IPS DF 6.9 (cell line): ENCODE measurements at places on chromosomes 16 and 17.

DNA sequence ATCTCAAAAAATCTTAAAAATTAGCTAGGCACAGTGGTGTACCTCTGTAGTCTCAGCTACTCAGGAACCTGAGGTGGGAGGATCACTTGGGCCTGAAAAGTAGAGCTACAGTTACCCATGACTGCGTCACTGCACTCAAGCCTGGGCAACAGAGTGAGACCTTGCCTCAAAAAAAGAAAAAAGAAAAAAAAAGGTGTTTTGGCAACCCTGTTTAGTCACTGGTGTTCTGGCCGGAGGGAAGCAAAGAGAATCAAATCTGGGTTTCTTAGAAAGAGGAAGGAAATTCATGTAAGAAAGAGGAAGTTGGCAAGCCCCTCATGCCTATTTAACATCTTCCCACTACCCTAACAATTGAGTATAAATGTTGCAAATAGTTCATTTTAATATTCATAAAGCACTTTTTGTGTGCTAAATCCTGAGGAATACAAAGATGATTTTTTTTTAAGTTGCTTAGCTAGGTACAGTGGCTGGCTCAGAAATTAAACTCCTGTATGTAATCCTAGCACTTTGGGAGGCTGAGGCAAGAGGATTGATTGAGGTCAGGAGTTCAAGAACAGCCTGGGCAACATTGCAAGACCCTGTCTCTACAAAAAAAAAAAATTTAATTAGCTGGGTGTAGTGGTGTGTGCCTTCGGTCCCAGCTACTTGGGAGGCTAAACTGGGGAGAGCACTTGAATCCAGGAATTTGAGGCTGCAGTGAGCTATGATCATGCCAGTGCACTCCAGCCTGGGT lies 6.5 kb upstream of the USP32 start:
- DNase-seq, result no peak
- H3K4me3 ChIP-seq, result no peak overlapping the region
- H3K27me3 ChIP-seq, result no peaks in the 10 kb centered on the region
- H3K4me1 ChIP-seq, result no peaks in the 10 kb centered on the region

GRCh38 chr16:27242868-27243590 lies 25.5 kb downstream of the NSMCE1 start:
- no peaks in the 10 kb centered on the region for H3K36me3 ChIP-seq
- DNase-seq, result no peak
- H3K27me3 ChIP-seq, result no peaks in the 10 kb centered on the region
- no peak overlapping the region for H3K4me3 ChIP-seq

- no peak for DNase-seq
- H3K4me3 ChIP-seq, result no peak overlapping the region
- no peaks in the 10 kb centered on the region for H3K4me1 ChIP-seq
- no peak overlapping the region for H3K27ac ChIP-seq
- H3K27me3 ChIP-seq, result no peaks in the 10 kb centered on the region
Measured at GRCh38 chr16:55379876-55380390, 55.9 kb downstream of the IRX6 start.

DNA sequence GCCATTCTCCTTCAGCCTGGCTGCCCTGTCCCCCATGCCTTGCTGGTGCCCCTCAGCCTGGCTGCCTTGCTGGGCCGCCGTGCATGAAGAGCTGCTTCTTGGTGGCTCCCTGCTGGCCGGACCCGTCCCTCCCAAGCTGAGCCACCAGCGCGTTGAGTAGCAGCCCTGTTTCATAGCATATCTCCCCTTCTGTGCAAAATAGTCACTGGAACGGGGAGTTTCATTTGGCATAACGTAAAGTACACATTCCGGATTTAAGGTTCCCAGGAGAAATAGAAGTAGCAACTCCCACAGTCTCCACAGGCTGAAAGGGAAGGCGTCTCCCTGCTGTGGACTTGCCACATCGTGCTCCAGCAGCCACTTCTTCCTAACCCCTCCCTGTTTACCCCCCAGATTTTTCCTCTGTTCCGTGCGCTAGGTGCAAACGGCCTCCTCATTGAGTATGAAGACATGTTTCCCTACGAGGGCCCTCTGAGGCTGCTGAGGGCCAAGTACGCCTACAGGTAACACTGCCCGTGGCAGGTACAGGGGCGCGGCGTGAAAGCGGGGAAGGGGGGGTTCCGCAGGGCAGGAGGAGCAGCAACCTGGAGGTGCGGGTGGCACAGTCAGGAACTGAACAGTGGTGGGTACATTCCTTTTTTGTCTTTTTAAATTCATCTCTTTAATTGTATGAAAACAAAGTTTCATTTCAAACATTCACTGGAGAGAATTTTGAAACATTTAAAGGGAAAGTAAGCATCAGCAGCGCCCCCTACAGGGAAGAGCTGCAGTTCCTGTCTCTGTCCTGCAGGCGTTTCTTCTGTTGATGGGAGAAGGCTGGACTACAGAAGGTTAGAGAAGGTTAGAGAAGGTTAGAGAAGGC lies 5.8 kb upstream of the OGFOD3 start:
- DNase-seq, result no peak
- H3K4me3 ChIP-seq, result no peak overlapping the region
- no peak overlapping the region for H3K27ac ChIP-seq
- H3K4me1 ChIP-seq, result peaks cover 1% of the 10 kb centered on the region; the same call in 1 of the 2 replicates
- H3K27me3 ChIP-seq, result no peaks in the 10 kb centered on the region
- H3K36me3 ChIP-seq, result no peaks in the 10 kb centered on the region

- H3K36me3 ChIP-seq, result no peaks in the 10 kb centered on the region
- DNase-seq, result no peak
- no peak overlapping the region for H3K27ac ChIP-seq
- no peaks in the 10 kb centered on the region for H3K4me1 ChIP-seq
- H3K27me3 ChIP-seq, result no peaks in the 10 kb centered on the region
Measured at GRCh38 chr17:35295686-35296085, 52.8 kb downstream of the SLFN5 start.

DNA sequence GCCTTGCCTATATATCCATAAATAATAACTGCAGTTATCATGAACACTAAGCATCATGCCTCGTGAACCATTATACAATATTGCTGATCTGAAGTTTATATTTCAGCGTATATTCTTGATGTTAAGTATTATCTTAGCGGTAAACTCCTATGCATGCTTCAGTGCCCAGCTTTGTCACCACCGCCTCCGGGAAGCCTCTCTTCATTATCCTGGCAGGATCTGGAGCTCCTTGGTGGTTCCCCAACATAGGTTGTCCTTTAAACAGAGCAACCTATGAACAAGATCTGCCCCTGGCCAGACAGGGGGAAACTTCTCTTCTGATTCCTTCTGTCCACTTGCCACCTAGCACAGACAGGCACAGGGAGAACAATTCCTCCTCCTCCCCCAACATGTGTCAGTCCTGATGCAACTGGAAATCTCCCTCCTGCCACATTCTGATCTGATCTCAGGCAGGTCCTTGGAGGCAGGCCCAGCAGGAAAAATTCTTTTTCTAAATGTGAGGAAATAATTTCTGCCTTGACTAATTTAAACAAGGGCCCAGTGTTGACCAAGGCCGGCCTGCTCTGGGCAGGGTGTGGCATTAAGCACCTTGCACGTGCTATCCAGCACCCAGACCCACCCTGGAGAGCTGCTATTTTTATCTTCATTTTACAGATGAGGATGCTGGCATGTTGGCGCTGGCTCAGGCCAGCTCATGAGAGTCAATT lies 22.4 kb downstream of the SPNS2 start:
- H3K36me3 ChIP-seq, result no peaks in the 10 kb centered on the region
- no peak overlapping the region for H3K4me3 ChIP-seq
- no peaks in the 10 kb centered on the region for H3K4me1 ChIP-seq
- no peak overlapping the region for H3K27ac ChIP-seq
- no peak for DNase-seq
- no peaks in the 10 kb centered on the region; the same call in 1 of the 2 replicates for H3K27me3 ChIP-seq

DNA sequence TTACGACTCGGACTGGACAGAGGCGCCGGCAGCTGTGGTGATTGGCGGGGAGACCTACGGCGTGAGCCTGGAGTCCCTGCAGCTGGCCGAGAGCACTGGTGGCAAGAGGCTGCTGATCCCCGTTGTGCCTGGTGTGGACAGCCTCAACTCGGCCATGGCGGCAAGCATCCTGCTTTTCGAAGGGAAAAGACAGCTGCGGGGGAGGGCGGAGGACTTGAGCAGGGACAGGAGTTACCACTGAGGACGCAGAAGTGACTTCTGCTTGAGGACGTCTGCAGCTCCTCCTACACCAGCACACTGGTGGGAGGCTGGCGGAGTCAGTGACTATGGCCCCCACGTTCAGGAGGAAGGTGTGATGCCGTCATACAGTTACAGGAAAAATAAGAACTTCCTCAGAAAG lies 9.7 kb downstream of the MRM3 start:
- H3K4me3 ChIP-seq, result no peak overlapping the region
- H3K36me3 ChIP-seq, result peaks cover 11% of the 10 kb centered on the region
- no peaks in the 10 kb centered on the region for H3K27me3 ChIP-seq
- H3K27ac ChIP-seq, result no peak overlapping the region
- DNase-seq, result no peak

- H3K27ac ChIP-seq, result no peak overlapping the region
- H3K4me1 ChIP-seq, result no peaks in the 10 kb centered on the region
- H3K36me3 ChIP-seq, result 0 out of 2 replicates have a peak, but pooled peaks cover 5% of the 10 kb centered on the region
- H3K4me3 ChIP-seq, result peak overlapping the region; percentile 75; the same call in 1 of the 2 replicates
Measured at GRCh38 chr16:2751577-2752034, 832 bp upstream of the SRRM2 start.

GRCh38 chr16:74577882-74578366 lies 29.0 kb downstream of the GLG1 start:
- no peak overlapping the region for H3K27ac ChIP-seq
- H3K4me1 ChIP-seq, result no peaks in the 10 kb centered on the region
- H3K4me3 ChIP-seq, result no peak overlapping the region
- H3K27me3 ChIP-seq, result no peaks in the 10 kb centered on the region
- no peaks in the 10 kb centered on the region for H3K36me3 ChIP-seq

DNA sequence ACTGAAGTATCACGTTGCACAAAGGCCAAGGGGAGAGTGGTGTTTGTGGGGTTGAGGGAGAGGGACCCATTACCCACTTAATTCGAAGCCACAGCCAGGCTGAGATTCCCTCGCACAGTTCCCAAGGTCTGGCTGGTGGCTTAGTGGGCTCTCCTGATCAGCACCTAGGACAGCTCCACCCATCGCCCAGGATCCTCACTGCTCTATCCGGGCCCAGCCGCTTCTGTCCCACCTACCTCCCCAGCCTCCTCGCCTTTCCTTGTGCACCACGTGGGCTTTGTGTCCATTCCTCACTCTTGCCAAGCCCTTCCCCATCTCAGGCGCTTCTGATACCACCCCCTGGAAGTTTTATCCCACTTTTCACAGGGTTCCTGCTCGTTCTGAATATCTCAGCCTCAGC lies 163.5 kb downstream of the CCT6B start:
- H3K4me1 ChIP-seq, result peaks cover 4% of the 10 kb centered on the region
- H3K4me3 ChIP-seq, result no peak overlapping the region
- peak; percentile 54 for DNase-seq

- no peak overlapping the region for H3K4me3 ChIP-seq
- H3K27me3 ChIP-seq, result no peaks in the 10 kb centered on the region
- H3K4me1 ChIP-seq, result no peaks in the 10 kb centered on the region
- H3K36me3 ChIP-seq, result no peaks in the 10 kb centered on the region
Measured at GRCh38 chr16:23052908-23053580, 96.2 kb downstream of the USP31 start.

- H3K36me3 ChIP-seq, result no peaks in the 10 kb centered on the region
- H3K27ac ChIP-seq, result no peak overlapping the region
- H3K4me3 ChIP-seq, result no peak overlapping the region
- no peak for DNase-seq
- no peaks in the 10 kb centered on the region for H3K27me3 ChIP-seq
Measured at GRCh38 chr17:64223931-64224629, 39.0 kb downstream of the TEX2 start.

DNA sequence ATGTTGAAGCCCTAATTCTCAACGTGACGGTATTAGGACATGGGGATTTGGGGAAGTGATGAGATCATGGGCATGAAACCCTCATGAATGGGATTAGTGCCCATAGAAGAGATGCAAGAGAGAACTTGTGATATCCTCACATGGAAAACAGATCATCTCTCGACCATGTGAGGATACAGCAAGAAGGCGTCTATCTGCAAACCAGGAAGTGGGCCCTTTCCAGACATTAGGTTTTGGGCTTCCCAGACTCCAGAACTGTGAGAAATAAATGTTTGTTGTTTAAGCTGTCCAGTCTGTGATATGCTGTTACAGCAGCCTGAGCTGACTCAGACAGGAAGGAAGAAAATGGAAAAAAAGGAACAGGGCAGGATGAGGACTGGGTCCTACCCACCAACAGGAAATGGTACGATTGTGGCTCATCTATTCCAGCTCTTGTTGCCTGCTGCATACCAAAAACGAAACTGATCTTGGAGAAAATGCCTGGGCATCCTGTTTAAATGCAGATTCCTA lies 21.9 kb upstream of the SSTR2 start:
- H3K27ac ChIP-seq, result no peak overlapping the region
- DNase-seq, result no peak
- no peaks in the 10 kb centered on the region for H3K4me1 ChIP-seq
- no peak overlapping the region for H3K4me3 ChIP-seq
- no peaks in the 10 kb centered on the region for H3K36me3 ChIP-seq
